ENCODE measurements at places on chromosomes 3 and 15.

- no peak for DNase-seq
Observed at GRCh38 chr15:56202701-56203100, 41.0 kb downstream of the RFX7 start.

GRCh38 chr3:161550491-161551195 lies 54.0 kb downstream of the OTOL1 start:
- DNase-seq = no peak

- DNase-seq = no peak
Observed at GRCh38 chr3:71652781-71653413, 69.4 kb upstream of the FOXP1 start.

DNA sequence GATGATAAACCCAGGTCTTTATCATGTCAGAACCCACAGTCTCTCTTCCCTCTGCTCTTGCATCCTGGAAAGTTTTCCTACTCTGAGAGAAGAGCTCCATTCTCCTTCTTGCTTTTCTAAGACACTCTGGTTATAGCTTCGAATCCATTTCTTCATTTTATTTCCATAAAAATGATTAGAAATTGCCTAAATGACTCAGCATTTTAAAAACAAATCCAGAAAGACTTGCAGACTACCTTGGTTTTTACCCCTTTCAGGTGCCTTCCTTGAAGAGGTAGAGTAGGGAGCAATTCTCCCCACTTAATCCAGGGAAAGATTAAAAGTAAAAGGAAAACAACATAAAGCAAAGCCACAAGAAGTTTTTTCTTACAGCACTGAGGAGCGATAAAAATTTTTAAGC lies 1256.0 kb downstream of the ROBO1 start:
- no peak for DNase-seq

DNA sequence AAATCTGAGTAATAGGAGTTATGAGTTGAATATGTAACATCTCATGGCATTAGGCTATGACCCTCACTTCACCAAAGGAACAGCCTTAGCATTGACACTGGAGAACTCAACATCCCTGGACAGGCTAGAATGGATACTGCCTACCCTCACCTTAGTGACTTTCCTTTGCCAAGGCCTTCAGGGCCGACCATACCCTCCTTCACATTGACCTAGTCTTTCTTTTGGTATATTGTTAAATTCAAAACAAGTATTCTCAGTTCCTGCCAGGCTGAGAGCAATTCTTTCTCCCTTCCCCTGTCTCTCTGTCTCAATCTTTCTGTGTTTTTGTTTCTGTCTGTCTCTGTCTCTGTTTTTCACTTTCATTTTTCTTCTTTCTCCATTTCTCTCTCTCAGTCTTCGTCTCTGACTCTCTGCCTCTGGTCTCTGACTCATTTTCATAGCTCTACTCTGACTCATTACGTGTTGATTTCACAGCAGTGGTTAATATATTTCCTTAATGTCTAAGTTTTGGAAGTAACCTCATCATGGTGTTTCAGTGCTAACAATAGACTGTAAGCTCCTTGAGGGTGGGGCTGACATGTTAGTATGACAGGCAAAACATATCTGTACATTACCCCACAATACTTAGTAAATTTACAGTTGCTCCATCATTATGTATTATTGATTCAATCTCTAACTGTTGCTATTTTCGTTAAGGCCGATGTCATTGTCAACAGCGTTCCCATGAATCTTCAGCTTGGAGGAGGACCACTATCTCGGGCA lies 32.5 kb downstream of the PARP15 start:
- no peak for DNase-seq

DNA sequence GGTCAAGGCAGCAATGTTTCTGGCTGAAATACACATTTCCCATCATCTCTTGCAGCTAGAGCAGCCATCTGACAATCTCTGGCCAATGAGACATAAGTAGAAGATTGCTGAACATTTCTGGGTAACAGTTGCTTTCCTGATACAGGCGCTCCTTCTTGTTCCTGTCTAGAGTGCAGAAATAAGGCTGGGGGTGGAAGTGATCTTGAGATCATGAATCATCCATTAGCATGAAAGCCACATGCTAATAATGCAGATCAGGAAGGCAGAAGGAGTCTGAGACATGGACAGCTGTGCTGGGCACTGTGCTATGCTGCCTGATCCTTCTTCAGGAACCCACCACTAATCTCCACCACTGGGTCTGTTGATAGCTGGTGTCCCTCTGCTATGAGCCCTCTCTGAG lies 14.8 kb upstream of the TMEM108 start:
- DNase-seq = no peak

- no peak for DNase-seq
Observed at GRCh38 chr3:132399054-132399929, 18.0 kb upstream of the DNAJC13 start.

- no peak for DNase-seq
Observed at GRCh38 chr3:120763601-120764000, 21.1 kb downstream of the GTF2E1 start.

DNA sequence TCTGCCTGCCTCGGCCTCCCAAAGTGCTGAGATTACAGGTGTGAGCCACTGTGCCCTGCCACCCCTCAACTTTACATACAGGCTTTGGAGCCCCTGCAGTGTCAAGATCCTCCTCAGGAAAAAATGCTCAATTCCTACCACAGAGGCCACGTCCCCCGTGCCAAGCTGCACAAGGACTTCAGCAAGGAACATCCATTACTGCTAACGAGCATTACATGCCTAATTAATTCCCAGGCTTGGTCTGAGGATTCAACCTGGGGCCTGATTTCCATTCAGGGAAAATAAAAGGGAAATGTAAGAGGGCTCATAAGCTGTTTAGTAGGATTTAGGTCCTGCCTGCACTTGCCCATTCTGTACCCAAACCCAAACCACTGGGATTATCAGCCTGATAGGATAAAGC lies 161.4 kb downstream of the RAB11A start:
- DNase-seq = no peak

DNA sequence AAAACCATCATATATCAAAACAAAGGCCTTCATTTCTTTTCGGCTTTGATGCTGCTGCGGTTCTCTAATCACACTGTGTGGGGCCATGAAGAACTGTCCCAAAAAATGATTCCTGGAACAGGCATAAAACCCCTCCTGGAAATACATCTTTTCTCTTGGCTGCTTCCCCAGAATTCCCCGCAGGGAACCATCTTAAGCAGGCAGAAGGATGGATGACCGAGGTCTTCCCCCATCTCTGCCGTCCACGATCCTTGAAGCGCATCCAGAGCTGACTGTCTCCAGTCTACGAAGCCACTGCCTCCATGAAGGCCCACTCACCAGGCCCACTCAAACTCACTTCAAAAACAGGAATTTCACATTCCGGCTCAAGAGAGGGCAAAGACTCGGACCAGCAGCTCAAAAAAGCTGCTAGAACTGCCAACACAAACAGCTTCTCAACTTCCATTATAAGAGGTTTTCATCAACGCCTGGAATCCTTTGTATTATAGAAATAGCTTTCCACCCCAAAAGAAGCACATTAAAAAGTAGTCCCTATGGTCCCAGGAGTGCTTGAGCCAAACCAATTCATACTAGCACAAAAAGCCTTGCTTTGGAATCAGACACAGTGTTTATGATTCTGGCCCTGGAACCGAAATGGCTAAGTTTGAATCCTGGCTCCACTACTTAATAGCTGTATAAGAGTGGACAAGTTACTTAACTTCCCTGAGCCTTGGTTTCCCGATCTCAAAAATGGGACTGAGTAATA lies 487.5 kb upstream of the WNT5A start:
- no peak for DNase-seq

DNA sequence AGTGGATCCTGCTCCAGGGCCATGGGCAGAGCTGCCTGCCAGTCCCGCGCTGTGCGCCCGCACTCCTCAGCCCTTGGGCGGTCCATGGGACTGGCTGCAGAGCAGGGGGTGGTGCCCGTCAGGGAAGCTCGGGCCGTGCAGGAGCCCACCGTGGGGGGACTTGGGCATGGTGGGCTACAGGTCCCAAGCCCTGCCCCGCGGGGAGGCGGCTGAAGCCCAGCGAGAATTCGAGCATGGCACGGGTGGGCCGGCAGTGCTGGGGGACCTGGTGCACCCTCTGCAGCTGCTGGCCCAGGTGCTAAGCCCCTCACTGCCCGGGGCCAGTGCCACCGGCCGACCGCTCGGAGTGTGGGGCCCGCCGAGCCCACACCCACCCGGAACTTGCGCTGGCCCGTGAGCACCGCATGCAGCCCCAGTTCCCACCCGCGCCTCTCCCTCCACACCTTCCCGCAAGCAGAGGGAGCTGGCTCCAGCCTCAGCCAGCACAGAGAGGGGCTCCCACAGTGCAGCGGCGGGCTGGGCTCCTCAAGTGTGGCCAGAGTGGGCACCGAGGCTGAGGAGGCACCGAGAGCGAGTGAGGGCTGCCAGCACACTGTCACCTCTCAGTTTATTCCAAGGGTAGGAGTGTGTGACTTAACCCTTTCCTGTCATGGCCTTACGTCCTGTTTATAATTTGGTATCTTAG lies 129.3 kb downstream of the TMEM108 start:
- DNase-seq = no peak

- DNase-seq = no peak
Observed at GRCh38 chr3:63051920-63052319, 176.7 kb upstream of the CADPS start.

DNA sequence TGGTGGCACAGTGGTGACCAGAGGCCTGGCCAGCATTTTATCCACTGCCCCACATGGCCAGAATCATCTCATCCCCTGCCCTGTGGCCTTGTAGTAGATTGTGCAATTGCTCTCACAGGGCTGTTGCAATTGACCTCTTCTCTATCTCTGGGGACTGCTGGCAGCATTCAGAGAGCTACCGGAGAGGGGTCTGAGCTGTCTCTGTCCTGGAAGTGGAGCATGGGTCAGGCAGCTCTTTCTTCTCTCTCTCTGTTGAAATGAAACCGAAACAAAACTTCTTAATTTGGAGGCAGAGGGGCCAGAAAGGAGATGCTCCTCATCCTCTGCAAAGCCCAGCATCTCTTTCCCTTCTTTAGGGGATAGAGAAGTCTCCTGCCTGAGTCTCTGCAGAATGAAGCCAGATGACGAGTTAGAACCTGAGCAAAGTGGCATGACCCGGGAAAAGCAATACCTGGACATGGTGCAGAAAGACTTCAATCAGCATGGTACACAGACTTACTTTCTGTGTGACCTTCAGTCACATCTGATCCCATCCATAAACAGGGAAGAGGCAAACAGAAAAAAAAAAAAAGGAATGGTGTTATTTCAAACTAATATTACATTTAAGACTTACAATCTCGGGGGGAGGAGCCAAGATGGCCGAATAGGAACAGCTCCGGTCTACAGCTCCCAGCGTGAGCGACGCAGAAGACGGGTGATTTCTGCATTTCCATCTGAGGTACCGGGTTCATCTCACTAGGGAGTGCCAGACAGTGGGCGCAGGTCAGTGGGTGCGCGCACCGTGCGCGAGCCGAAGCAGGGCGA lies 144.5 kb upstream of the BCL6 start:
- no peak for DNase-seq

- DNase-seq = no peak
Observed at GRCh38 chr15:41866263-41866703, 27.6 kb downstream of the SPTBN5 start.

- no peak for DNase-seq
Observed at GRCh38 chr15:51830276-51830806, 888 bp downstream of the TMOD3 start.

GRCh38 chr3:16486201-16486600 lies 27.3 kb downstream of the RFTN1 start:
- no peak for DNase-seq

DNA sequence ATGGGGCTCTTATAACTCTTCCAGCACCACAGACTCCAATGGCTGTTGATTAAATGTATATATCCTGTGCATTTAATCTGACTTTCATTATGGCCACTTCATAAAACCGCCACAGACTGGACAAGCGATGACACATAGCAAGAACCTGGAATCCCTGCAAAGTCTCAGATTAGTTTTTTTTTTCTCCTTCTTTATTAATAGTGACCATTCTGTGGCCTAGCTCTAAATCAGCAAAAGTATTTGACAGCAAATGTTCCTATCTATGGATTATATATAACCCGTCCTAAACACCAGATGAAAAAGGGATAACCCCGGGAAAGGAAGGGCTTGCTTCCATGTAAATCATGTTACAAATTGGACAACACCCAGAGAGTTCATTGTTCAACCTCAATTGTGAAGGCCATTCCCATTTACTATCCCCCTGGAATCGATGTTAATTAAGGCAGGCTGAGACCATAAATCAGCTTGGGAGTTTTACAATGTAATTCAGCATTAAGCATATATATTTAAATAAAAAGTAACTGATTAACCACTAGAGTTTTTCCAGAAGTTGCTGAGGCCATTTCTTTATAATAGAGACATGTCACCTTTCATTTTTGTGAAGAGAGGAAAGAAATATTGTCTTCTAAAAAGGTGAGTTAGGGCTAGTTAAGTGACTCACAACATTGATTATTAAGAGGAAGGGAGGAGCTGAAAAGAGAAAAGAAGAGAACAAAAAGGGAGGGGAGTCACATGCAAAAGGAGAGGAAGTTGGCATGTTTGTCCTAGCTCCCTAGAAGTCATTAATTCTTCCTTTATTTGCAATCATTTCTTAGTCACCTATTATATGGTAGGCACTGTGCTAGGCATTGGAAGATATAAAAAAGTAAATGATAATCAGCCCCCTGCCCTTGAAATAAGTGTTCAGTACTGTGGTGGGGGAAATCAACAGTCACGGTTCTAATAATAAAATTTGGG lies 26.2 kb downstream of the ALDH1A2 start:
- DNase-seq = no peak

- no peak for DNase-seq
Observed at GRCh38 chr3:108271626-108272025, 24.7 kb upstream of the HHLA2 start.

DNA sequence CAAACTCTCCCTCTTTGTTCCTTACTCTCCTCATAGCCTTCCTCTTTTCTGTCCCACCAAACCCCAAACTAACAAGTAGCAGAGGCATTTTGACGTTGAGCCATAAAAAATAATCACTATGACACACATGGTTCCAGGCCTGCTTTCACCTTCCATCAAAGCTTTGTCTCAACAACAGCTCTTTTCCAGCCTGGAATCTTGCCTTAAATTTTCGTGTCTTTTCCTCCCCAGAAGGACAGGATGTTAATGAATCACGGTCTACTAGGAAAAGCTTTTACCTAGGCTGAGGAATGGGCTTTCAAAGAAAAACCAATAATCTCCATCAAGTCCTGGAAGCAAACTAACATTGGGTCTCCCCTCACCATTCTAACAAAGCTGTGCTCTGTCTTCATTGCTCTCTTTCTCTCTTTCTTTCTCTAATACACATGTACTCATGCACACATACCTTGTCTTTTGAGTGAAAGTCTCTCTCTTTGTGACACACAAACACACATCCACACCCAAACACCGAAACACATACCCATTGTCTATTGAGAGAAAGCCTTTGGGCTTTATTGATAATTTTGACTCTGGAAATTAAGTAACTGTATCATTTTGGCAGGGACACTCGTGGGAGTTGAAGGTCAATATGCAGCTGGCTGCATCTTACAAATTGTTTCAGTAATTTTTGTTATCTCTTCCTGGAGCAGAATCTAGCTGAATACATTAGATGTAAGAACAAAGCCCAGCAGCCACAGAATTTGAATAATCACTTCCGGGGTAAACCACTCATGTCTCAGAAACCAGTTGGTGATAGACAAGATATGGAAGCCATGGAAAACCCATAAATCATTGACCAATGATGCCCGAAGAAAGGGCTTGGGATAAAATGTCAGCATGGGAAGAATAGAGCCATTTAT lies 107.4 kb upstream of the SLC4A7 start:
- no peak for DNase-seq

Measured in activated CD8-positive, alpha-beta memory T cell treated with anti-CD3 and anti-CD28 coated beads for 1 hour (primary cell).